ENCODE measurements at places on chromosomes 12 and 14.

- no peak for DNase-seq
Measured at GRCh38 chr14:52283099-52283498, 15.6 kb downstream of the PTGDR start.

GRCh38 chr12:42385326-42385841 is 59.4 kb downstream of the PPHLN1 start:
- no peak for DNase-seq

DNA sequence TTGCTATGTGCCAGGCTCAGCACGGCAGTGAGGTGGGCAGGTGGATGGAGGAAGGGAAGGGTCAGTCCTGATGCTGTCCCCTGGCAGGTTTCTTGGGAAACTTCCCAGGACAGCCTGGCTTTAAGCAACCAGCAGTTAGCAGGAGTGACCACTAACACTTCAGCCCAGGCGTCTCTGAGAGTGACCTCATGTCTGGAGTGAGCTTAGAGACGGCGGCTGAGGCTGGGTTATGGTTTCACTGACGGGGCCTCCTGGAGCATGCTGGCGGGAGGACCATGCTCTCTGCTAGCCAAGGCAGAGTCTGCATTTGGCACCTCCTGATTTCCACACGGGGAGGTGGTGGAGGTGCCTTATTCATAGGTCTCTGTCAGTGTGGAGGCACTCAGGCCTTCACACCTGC is 2.5 kb downstream of the HHIPL1 start:
- DNase-seq, result no peak

GRCh38 chr12:53862831-53863230 is 75.8 kb upstream of the HOXC13 start:
- no peak for DNase-seq

DNA sequence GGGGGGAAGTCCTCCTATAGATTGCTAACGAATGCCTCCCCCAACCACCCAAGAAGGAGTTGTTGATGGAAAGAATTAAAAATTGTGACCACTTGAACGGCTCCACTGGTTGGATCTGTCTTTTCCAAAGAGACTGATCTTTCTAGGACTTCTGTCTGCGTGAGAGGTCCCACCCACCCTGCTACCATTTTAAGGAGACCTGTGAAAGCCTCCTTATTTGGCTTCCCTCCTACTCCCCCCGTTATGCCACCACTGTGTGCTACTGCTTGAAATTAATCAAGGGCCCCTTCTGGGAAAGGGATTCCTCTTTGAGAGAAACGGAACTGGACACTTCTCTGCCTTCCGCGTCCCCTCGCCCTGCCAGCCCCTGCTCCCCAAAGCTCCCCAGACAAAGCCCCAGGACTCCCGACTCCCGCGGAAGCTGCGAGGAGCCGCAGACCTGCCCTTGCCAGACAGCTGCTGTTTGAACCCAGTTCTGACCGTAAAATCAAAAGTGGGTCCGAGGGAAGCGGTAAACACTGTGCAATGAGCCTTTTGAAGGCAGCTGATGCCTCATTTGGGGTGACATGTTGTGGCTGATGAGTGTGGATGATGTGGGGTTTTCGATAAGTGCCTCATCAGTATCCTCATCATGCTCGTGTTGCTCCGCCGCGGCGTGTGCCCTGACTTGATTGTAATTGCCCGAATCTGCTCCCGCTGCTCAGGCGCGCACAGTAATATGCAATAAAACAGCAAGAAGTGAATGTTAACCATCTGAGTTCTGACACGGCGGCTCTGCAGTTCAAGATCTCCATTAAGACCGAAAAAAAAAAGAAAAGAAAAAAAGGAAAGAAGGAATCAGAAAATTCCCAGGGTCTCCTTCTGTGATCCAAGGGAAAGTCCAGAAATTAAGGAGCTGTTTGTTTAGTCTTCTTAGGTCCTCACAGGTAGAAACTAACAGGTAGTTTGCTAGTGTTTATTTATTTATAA is 48.2 kb downstream of the MBIP start:
- no peak for DNase-seq

DNA sequence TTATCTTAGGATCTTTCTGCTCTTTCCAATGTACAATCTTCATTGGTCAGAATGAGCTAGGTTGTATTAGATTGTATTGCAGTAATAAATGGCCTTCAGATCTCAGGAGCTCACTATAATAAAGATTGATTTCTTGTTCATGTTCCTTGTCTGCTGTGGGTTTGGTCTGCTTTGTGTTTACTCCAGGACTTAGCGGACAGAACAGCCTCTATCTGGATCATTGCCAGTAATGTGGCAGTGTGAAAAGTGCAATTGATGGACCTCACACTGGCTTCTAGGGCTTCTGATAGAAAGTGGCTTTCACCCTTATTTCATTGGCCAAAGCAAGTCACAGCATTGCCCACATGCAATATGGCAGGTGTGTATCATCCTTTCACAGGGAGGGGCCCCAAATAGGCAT is 81.2 kb downstream of the BTG1 start:
- no peak for DNase-seq

DNA sequence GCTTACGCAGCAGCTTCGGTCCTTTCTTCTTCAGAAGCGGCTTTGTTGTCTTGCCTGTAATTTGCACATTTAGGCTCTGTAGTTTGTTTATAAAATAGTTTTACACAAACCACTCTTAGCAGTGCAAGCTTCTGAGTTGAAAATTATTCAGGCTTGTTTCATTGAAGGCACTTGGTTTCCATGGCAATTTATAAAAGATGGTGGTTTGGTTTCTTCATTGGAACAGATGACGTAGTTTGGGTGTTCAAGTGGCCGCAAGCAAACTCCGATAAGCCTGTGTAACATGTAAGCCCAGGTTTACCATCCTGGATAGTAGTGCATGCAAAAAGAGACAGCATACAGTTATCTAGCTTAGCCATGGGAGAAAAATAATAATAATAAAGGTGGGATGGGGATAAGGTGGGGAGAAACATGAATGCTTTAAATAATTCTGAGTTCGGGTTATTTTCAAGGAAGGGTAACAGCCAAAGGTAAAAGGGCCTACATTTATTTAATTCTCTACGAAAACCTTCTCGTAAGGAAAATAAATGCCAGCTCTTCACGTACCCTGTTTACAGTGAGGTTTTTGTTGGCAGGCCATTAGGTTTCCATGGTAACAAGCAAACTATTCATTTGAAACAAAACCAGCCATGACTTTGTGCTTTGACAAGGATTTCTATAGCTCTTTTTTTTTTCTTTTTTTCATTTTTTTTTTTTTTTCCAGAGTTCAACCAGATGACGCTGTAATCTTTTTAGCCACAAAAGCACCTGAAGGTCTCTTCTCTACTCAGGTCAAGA is 189.6 kb upstream of the RPL10L start:
- no peak for DNase-seq

DNA sequence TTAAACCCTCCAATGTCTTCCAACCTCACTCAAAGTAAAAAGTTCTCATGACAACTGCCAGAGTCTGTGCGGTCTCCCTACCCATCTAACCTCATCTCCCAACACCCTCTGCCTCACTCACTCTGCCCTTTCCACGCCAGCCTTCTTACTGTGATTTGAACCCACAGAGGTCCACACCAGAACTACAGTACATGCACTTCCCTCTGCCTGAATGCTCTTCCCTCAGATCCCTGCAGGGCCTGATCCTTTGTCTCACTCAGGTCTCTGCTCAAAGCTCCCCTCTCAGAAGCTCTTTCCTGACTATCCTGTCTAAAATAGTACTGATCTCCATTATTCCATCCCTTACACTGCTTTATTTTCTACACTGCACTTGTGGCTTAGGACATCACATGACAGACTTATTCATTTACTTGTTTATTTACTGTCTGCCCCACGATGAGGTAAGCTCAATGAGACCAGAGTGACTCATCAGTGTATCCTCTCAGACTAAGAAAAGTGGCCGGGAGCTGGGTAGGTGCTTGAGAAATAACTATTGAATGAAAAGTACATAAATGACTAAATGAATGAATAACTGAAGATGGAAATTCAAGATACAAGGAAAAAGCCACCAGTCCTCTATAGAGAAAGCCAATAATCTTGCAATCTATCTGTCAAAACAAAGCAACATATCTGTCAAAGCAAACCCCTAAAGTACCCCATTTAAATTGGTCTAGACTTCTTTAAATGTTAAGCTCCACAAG is 17.1 kb downstream of the POMT2 start:
- no peak for DNase-seq

DNA sequence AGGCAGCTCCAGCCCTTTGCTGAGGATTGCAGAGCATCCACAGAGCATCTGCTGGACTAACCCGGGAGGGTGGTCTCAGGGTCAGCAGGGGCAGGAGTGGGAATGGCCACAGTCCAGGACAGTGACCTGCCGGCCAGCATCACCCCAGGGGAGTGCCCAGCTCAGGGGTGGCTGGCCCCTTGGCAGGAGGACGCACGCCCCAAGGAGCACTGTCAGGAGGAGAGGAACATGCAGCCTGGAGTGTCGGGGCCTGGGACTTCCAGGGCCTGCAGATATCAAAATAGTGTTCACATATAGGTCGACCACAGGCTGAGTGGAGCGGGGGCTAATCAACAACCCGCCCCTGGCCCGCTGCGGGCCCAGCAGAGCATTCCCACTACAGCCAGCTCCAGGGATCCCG is 33.2 kb upstream of the TEX22 start:
- DNase-seq, result no peak

DNA sequence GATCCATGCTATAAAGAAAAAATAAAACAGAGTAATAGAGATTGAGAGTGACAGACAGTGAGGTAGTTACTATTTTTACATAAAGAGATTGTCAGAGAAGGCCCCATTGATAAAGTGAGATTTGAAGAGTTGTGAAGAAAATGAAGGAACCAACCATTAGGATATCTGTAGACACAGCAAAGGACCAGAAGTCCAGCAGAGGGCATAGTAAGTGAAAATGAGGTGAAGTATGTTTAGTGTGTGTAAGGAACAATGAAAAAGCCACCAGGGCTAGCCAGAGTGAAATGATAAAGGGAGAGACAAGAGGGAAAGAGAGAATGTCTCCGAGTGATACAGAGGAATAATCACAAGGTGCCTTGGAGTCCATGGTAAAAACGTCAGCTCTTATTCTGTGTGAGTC is 411.0 kb downstream of the NELL2 start:
- no peak for DNase-seq
